ENCODE measurements at places on chromosomes 4 and X.

DNA sequence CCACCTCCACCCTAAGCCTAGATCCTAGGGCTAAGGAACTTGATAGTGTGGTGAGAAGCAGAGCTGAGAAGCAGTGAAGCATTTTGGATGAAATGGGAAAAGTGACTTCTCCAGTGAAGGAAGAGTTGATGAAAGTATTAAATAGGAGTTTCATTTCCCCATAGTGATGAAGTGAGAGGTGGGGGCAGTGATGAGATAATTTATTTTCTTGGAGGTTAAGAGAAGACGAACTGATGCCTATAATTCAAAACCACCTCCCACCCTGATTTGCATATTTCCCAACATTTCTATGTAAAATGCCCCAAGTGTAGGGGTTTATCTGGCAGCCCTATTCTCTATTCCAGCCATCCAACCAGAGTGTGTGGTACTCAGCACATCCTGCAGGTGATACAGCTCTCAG lies 6.3 kb downstream of the LONRF3 start:
- no peak for DNase-seq

- DNase-seq = no peak
Measured at GRCh38 chr4:108146819-108147218, 21.9 kb downstream of the LEF1 start.

DNA sequence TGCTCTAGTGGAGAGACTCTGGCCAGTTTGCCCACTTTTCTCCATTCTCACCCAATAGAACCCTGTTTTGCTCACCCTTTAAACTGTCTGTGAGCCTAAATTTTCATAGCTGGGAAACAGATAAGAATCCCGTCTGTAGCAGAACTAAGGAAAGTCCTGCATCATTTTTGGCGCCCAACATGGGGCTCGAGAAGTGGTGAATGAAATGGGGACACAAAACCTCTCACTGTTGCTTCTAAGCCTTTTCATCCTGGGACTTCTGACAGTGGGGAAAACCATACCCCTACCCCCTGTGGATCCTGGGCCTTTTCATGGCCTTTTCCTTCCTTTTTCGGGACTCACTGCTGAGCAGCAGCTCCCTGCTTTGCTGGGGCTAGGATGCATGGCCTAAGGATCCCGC lies 189.9 kb downstream of the INPP4B start:
- peak; percentile 20 for DNase-seq

DNA sequence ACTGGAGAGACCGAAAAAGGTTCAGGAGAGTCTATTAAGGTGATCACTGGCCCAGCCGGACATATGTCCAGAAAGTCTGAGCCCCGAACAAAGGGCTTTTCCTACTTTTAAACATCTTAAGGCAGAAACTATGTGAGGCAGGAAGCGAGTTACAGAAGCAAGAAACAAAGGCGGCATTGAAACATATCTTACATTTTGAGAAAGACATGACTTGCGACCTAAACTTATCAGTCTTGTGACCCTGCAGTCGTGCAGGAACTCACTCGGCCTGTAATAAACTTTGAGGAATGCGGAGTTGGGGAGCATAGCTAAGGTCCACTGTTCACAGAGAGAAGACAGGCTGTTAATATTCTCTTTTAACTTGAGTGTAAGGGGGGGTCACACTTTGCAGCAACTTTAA lies 158.7 kb downstream of the TBX22 start:
- no peak for DNase-seq

GRCh38 chrX:135543924-135544323 lies 23.5 kb downstream of the INTS6L start:
- peak; percentile 2 for DNase-seq

GRCh38 chr4:23235628-23236390 lies 543.1 kb downstream of the GBA3 start:
- no peak for DNase-seq

- DNase-seq = no peak
Measured at GRCh38 chr4:109993116-109993515, 80.4 kb downstream of the EGF start.

DNA sequence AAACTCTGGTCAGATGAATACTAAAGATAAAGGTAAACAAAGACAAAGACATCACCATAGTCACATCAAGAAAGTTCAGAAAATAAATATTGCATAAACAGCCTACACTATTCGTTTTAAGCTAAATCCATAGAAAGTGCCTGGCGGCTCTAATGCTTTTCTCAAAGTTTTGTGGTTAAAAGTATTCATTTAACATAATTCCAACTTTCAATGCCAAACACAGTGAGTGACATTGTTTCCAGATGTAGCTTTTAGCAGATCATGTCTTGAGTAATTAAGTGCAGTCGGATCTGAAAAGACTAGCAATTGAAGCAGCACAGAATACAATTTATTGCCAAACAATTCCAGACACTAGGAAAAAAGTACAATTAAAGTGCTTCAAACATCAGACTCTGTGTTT lies 287.1 kb upstream of the ADGRL3 start:
- DNase-seq = no peak

- no peak for DNase-seq
Measured at GRCh38 chrX:15221321-15221720, 48.6 kb downstream of the ASB9 start.

- DNase-seq = peak; percentile 33
Measured at GRCh38 chr4:112968451-112969159, 80.8 kb upstream of the ANK2 start.

DNA sequence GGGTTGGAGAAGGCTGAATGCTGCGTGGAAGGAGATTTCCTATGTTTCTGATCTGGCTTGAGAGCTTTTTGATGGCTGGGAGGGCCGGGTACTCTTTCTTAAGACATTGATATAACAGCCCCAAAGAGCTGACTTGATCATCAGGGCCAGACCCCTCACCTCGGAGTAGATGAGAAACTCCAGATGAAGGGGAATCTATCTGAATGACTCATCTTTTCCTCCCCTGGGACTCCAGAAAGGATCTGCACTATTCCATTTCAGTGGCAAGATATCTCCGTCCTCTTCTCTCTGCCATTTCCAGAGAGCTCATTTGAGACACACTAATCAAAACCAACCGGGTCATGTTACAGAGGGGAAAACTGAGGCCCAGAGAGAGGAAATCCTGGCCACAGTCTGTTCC lies 92.9 kb upstream of the MSX1 start:
- DNase-seq = no peak

DNA sequence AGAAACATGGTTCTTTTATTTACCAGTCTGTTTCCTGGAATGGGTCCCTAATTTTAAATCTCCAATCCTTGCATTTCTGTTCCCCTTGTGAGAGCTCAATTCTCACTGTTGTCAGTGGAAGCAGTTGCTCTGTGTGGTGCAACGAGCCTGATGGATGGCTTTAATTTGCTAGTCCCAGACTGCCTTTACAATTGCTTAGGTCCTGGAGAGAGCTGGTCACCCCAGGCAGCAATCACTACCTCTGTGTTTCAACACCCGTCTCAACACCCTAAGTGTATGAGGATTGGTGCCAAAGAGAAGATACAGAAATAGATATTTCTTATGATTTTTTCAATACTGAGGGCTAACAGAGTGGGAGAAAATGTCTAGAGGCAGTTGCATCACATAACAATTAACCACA lies 873.8 kb downstream of the GLUD2 start:
- DNase-seq = no peak

- peak; percentile 5 for DNase-seq
Measured at GRCh38 chr4:56181140-56181953, 205.9 kb downstream of the AASDH start.

DNA sequence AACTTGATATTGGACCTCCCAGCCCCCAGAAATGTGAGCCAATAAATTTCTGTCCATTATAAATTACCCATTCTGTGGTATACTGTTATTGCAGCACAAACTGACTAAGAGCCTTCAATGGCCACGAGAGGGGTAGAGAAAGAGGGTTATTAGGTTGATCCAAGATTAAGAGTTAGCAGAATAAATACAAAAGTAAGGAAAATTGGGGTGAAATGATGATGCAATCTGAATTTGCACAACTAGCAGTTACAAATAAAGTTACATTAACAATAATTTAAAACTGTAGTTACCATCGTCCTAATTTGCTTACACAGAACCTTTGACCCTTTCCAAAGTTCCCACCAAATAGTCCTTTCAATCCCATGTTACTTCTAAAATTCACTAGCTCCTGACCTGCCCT lies 54.2 kb downstream of the F8 start:
- no peak for DNase-seq

DNA sequence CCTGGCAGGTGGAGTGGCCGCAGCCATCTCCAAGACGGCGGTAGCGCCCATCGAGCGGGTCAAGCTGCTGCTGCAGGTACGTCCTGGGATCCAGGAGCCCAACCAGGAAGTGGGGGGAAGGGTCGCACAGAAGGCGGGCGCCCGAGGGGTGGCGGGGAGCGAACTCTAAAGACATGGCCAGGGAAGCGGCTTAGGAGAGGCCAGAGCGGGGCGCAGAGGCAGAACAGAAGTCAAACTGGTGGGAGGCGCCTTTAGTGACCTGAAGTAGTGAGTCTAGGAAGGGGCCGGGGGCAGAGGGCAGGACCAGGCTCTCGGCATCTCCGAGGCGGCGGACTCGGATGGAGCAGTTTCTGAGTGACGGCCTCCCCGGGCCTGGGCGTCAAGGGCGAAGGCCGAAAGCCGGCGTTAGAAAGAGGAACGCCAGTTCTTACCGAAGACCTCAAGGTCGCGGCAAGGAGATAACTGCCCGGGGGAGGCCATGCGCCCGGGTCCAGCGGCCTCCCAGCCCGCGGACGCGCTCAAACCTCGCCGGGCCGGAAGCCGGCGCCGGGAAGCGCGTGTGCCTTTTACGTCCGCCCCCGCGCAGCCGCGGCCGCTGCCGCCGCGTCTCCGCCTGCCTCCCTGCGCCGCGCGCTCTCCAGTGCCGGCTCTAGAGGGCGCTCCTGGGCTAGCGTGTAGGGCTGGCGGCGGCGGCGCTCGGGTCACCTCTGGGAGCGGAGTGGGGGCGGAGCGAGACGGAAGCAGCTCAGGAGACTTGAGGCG lies 488 bp downstream of the SLC25A5 start:
- DNase-seq = peak; percentile 81

DNA sequence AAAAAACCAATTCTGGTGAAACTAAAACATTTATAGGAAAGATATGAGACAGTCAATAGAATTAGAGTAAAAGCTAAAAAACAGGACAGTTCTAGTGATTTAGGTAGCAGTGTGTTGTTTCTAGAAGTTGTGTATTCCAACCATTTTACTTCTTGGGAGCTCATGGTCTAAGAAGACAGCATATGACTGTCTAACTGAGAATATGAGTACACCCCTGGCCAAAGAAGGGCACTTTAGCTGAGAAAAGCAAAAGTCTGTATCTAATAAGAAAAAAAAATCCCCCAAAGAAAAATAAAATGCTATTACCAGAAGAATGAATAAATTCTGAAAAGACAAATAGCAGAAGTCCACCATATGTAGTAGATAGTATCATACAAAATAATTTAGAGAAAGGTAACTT lies 26.4 kb downstream of the EREG start:
- DNase-seq = no peak

DNA sequence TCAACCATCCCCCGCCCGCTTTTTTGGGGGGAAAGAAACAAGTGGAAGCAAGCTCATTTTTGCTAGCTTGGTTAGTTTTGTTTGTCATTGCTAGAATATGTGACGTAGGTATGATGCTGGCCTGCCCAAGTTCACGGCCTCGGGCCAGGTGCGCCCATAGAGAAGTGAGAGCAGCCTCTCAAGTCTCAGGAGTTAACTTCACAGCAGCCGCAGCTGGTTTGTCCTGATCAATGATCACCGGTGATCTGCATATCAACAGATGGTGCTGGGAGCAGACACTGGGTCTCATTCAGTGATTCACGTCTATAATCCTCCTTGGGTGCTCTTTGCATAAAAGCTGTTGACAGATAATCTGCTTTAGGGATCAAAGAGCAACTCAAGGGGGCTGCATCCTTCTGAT lies 50.1 kb downstream of the ENPP6 start:
- DNase-seq = no peak

DNA sequence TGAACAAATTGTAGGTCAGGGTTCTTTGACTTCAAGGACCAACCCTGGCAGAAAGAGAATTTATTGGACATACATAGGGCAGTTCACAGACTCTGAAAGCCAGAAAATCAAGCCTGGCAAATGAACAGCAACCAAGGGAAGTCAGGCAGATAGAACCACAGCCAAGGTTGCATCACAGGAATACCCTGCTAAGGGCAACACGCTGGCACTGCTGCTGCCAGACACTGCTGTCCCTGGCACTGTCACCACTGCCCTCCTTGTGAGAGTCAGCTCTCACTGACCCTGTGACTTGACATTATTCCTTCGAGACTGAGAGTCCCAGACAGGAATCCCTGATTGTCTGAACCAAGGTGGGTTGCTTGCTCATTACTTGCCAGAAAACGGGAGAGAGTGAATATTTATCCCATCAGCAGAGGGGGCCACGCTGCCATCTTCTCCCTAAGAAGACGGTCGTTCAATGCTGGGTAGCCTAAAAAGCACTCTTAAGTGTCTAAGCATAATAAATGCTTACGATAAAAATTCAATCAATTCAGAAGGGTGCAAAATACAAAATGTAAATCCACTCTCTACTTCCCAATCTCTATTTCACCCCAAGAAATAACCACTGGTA lies 23.2 kb upstream of the PTTG2 start:
- no peak for DNase-seq

GRCh38 chr4:114108869-114109268 lies 129.4 kb upstream of the ARSJ start:
- peak; percentile 73 for DNase-seq

Measured in epithelial cell of esophagus (primary cell).